ENCODE measurements at places on chromosomes 13 and 19. TPM values are rescaled to one million over a fixed set of nuclear protein-coding genes. Genes with fewer than 3 reads are reported as not detected.

The HPN gene
- total RNA-seq: 15.4 TPM

The SCN1B gene
- 1.5 TPM for total RNA-seq

The DYRK1B gene
- total RNA-seq: 25.5 TPM

The SRRM5 gene
- total RNA-seq: not detected

DNA sequence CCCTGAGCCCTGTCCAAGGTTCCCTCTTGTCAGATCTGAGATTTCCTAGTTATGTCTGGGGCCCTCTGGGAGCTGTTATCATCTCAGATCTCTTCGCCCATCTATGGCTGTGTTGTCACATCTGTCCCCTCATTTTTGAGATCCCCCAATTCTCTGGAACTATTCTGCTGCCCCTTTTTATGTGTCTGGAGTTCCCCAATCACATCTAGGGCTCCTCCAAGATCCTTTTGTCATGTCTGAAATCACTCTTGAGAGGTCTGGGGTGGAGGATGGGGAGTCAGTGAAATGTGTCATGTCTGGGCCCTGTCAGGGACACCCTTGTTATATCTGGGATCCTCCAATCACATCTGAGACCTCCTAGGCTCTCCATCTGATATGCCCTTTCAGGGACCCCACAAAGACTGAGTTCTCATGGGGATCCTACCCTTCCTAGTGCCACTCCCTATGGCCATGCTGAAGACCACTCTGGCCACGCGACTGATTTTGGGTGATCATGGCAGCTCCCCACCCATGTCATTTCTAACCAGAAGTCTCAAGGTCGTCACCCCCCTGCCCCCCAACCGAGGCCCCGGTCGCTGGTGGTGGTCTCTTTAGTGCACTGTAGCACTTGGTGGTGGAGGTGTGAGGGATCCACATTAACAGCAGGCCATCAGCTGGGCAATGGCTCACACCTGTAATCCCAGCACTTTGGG lies 3.8 kb upstream of the MYBPC2 start:
- peaks cover 9% of the 10 kb centered on the region for H3K4me1 ChIP-seq
- DNase-seq: no peak
- no peak overlapping the region for H3K27ac ChIP-seq
- no peaks in the 10 kb centered on the region for H3K36me3 ChIP-seq

DNA sequence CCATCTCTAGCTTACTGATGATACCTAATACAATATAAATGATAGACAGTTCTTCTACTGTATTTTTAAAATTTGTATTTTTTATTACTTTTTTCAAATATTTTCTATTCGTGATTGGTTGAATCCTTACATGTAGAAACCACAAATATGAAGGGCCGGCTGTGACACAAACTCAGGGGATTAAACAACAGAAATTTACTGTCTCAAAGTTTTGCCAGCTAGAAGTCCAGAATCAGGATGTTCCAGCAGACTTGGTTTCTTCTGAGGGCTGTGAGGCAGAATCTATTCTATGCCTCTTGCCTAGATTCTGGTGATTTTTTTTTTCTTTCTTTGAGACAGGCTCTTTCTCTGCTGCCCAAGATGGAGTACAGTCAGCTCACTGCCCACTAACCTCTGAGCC lies 13.8 kb downstream of the FPR1 start:
- no peak for DNase-seq
- H3K4me1 ChIP-seq: no peaks in the 10 kb centered on the region
- no peaks in the 10 kb centered on the region for H3K27me3 ChIP-seq
- no peak overlapping the region for H3K27ac ChIP-seq
- no peak overlapping the region for H3K4me3 ChIP-seq

- peaks cover 5% of the 10 kb centered on the region for H3K4me1 ChIP-seq
- no peak for DNase-seq
- H3K27me3 ChIP-seq: no peaks in the 10 kb centered on the region
- no peak overlapping the region for H3K4me3 ChIP-seq
- no peak overlapping the region for H3K27ac ChIP-seq
- H3K36me3 ChIP-seq: no peaks in the 10 kb centered on the region
These were observed 95.2 kb upstream of the FAM216B start for GRCh38 chr13:42686165-42686564.

- DNase-seq: no peak
- H3K27ac ChIP-seq: no peak overlapping the region
- no peaks in the 10 kb centered on the region for H3K4me1 ChIP-seq
- H3K4me3 ChIP-seq: no peak overlapping the region
- H3K36me3 ChIP-seq: no peaks in the 10 kb centered on the region
These were observed 291.3 kb downstream of the SLC7A1 start for GRCh38 chr13:29304148-29304547.

DNA sequence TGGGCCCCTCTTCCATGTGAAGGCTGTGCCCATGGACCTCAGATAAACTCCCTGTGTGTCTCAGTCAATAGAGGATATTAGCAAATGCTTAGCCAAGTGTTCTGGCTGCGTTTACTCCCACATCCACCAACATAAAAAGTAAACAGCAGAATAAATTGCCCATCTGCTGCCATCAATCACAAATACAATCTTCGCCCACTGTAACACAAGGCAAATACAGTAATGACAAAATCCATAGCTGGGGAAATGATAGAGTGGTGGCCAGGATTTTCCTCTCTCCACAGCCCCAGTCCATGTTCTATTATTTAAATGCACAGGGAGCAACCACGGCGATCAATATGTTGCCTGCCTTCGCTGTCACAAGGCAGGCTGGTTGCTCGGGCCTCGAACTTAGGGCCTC lies 376.5 kb downstream of the UQCRFS1 start:
- no peaks in the 10 kb centered on the region for H3K36me3 ChIP-seq
- no peak for DNase-seq
- no peaks in the 10 kb centered on the region for H3K27me3 ChIP-seq
- H3K27ac ChIP-seq: no peak overlapping the region

Data from lung (tissue), 17 donors.